ENCODE measurements at places on chromosomes 4 and X.

- DNase-seq: no peak
These were observed 4.3 kb downstream of the GIMD1 start for GRCh38 chr4:106364282-106364681.

DNA sequence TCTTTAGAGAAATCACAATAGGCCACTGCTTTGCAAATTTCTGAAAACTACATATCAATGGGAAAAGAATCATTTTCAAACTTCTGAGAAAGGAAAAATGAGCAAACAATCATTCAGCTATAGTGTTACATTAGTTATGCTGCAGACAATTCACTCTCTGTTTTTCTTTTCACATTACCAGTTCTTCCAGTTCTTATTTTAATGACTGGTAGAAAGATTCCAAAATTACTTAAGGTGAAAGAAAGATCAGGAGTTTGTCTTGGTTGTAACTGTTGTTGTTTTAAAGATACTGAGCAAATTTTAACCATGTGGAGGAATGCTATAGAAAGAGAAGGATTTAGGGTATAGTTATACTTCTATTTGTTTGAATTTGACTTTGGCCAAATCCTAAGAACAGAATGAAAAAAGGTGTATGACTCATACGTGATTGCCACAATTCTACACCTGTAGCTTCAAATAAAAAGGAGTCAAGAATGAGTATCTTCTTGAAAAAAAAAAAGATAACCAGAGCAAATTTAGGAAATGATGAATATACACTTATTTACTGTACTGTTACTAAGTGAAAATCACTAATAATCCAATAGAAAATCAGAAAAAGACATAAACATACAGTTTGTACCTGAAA lies 21.0 kb upstream of the RASGEF1B start:
- no peak for DNase-seq

GRCh38 chrX:107731831-107732502 lies 43.6 kb downstream of the TSC22D3 start:
- DNase-seq: peak; percentile 75

- peak; percentile 86 for DNase-seq
These were observed 392.8 kb downstream of the GPM6A start for GRCh38 chr4:175419236-175419718.

- DNase-seq: no peak
These were observed 280.3 kb downstream of the SPRY1 start for GRCh38 chr4:123676890-123677229.

GRCh38 chrX:38657562-38657961 lies 96.2 kb downstream of the TSPAN7 start:
- no peak for DNase-seq

- DNase-seq: no peak
These were observed 3.5 kb upstream of the SERTM2 start for GRCh38 chrX:111507933-111508332.

- peak; percentile 42 for DNase-seq
These were observed 7.4 kb downstream of the APOO start for GRCh38 chrX:23900220-23900797.

DNA sequence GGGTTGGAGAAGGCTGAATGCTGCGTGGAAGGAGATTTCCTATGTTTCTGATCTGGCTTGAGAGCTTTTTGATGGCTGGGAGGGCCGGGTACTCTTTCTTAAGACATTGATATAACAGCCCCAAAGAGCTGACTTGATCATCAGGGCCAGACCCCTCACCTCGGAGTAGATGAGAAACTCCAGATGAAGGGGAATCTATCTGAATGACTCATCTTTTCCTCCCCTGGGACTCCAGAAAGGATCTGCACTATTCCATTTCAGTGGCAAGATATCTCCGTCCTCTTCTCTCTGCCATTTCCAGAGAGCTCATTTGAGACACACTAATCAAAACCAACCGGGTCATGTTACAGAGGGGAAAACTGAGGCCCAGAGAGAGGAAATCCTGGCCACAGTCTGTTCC lies 92.9 kb upstream of the MSX1 start:
- DNase-seq: no peak

- DNase-seq: no peak
These were observed 43.6 kb downstream of the UGT2A3 start for GRCh38 chr4:68907788-68908700.

DNA sequence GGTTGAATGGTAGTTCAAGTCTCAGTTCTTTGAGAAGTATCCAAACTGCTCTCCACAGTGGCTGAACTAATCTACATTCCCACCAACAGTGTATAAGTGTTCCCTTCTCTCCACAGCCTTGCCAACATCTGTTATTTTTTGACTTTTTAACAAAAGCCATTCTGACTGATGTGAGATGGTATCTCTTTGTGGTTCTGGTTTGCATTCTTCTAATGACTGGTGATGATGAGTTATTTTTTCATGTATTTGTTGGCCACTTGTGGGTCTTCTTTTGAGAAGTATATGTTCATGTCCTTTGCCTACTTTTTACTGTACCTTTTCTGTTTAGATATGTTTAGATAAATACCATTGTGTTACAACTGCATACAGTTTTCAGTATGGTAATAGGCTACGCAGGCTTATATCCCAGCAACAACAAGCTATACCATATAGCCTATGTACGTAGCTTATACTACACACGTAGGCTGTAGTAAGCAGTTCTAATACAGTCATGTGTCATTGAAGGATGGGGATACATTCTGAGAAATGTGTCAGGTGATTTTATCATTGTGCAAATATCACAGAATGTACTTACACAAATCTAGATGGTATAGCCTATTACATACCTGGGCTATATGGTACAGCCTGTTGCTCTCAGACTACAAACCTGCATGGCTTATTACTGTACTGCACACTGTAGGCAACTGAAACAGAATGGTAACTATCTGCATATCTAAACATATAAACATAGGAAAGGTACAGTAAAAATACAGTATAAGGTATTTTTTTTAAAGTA lies 28.1 kb downstream of the KLHL8 start:
- DNase-seq: peak; percentile 4

GRCh38 chr4:158809611-158810486 lies 41.0 kb downstream of the FNIP2 start:
- DNase-seq: no peak

DNA sequence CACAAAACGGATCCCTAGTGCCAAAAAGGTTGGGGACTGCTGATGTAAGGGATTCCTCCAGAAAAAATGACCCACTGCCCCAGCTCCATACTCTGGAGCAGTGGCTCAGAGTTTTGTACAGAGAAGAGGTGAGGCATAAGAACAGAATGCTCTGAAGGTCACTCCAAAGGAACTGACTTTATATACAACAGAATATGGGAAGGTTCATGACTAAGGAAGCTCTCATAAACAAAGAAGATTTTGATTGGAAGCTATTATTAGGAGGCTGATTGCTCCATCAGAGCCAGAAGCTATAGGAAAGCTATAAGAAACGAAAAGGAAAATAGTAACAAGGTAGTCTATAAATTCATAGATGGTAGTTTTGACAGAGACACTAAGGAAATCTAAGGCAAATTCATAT lies 203.1 kb downstream of the SLC7A11 start:
- peak; percentile 42 for DNase-seq

DNA sequence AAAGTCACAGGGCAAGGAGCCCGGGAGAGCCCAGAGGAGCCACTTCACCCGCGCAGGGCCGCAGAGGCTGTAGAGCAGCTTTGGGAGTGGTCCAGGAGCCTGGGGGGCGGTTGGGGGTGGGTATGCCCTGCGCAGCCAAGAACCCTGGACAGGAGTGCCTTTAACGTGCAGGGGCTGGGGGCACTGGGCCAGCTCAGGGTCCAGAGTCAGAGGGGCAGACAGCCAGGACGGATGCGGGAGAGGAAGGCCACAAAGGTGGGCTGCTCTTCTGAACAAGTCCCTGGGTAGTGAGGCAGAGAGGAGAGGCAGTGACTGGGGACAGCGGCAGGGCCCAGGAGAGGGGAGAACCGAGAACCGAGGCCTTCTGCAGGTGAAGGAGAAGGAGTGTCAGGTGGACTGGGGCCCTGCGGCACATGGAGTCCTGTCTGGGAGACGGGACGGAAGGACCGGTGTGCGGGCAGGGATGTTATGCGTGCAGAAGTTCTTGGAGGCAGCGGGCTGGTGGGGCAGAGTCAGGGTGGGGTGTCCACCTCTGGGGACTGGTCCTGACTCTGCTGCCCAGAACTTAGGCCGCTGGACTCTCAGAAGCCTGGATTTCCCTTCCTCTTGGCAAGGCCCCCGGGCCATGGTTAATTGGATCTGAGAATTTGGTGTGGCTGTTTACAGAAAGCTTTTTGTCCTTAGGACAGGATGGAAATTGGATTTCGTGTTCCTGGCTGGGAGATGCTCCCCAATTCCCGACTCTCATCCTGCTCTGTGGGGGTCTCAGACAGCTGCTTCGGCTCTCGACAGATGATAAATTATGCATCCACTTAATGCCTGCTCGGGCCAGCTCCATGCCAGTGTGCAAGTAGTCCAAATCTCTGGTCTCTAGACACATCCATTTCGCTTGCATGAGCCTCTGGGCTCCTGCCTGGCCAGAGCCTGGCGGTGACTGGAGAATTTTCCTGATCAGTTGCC lies 31.9 kb downstream of the ADRA2C start:
- no peak for DNase-seq

- DNase-seq: no peak
These were observed 7.8 kb upstream of the RRAGB start for GRCh38 chrX:55709735-55710134.

DNA sequence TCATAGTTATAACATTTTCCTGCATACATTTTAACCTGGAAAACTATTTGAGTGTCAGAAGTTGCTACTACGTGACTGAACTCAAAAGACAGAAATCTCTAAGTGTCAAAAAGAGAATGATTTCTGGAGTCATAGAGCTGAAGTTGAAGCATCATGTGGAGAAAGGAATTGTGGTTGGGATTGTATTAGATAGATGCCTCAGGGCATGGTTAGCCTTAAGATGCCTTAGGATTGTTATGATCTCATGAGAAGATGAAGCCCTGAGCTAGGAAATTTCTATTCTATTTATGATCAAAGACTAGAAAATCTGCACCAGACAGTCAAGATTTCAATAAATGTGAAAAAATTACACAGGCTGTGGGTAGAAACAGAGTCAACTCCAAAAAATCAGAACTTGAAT lies 20.2 kb downstream of the EPGN start:
- DNase-seq: no peak

GRCh38 chrX:106263817-106264216 lies 95.7 kb downstream of the PWWP3B start:
- DNase-seq: no peak

DNA sequence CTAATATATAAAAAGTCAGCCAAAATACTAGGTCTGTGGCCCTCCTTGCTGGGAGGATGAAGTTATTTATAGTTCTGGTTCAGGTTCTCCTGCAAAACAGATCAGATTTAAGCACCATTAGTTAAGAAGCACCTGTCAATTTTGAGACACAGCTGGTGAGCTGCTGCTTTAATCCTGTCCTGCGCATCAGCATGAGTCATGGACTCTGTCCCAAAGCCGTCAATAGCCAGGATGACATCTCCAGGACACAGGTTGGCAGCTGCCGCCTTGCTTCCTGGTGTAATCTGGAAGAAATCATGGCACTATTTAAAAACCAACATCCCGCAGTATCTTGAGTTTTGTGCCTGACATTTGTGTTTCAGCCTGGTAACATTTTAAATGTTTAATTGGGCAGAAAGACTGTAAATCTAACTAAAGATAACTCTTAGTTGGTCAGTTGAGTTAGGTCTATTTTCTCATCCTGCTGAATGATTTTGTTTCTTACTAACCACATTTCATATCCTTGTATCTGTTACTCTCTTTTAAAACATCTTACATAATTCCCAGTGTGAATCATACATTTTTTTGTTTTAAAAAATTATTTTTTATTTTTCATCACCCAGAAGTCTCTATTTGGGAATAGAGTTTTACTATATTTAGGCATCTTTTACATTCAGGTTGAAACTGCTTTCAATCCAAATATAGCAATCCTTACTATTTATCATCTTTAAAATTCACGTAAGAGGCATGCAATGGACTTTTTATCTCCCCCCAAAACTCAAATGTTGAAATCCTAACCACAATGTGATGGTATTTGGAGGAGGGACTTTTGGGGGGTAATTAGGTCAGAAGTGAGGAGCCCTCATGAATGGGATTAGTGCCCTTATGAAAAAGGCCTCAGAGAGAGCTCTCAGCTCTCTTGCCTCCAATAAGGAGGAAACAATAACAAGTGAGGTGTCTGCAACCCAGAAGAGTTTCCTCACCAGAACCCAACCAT lies 10.1 kb downstream of the PDLIM3 start:
- no peak for DNase-seq

- no peak for DNase-seq
These were observed 18.0 kb downstream of the NBDY start for GRCh38 chrX:56746996-56747395.

DNA sequence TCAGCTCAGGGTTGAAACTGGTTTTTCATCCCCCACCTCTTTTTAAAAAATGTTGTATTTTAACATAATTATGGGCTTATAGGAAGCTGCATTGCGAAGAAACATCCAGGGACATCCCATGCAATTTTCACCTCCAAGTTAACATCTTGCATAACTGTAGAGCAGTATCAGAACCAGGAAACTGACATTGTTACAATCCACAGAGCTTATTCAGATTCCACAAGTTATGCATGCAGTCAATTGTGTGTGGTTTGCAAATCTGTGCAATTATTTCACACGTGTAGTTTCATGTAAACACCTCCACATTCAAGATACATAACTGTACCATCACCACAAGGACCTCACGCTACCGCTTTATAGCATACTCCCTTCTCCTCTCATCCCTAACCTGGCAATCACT lies 97.5 kb upstream of the GATB start:
- no peak for DNase-seq

- no peak for DNase-seq
These were observed 79.4 kb downstream of the PJA1 start for GRCh38 chrX:69085826-69086225.

- no peak for DNase-seq
These were observed 134.8 kb upstream of the SLC4A4 start for GRCh38 chr4:71204056-71204455.

- DNase-seq: no peak
These were observed 61.8 kb downstream of the POLR2B start for GRCh38 chr4:57040510-57040909.

- no peak for DNase-seq
These were observed 75.2 kb downstream of the PAQR3 start for GRCh38 chr4:78863991-78864390.

GRCh38 chrX:140767646-140768045 lies 58.1 kb downstream of the LINC00632 start:
- DNase-seq: peak; percentile 44

- no peak for DNase-seq
These were observed 14.2 kb upstream of the DCAF4L1 start for GRCh38 chr4:41967392-41967791.

DNA sequence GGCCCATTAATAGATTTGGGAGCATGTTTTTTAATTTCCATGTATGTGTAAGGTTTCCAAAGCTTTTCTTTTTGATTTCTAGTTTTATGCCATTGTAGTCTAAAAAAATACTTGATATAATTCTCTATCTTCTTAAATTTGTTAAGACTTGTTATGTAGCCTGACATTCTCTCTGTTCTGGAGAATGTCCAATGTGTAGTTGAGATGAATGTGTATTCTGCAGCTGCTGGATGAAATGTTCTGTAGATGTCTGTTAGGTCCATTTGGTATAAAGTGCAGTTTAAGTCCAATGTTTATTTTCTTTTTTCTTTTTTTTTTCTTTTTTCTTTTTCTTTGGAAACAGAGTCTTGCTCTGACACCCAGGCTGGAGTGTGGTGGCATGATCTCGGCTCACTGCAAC lies 378.5 kb upstream of the MAD2L1 start:
- DNase-seq: no peak

Data from fibroblast of gingiva (primary cell).